ENCODE measurements at places on chromosomes 7 and 10.
A peak's percentile ranks its signal among the peaks of the same experiment; 100 is the strongest.

DNA sequence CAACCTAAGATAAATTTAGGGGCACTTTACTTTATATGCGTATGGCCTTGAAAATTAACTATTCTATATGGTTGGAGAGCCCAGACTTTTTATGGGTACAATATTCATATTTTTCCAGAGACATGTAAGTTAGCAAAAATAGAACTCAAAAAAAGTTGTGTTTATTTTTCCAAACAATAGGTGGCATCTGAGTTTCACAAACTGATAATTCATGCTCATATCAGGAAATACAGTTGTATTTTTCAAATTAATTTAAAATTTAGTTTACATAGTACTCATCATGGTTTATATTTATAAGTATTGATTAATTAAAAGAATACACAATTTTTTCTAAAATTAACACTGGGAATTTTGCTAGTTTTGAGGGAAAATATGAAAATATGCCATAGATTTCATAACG lies 34.6 kb downstream of the ANKRD7 start:
- DNase-seq: no peak

DNA sequence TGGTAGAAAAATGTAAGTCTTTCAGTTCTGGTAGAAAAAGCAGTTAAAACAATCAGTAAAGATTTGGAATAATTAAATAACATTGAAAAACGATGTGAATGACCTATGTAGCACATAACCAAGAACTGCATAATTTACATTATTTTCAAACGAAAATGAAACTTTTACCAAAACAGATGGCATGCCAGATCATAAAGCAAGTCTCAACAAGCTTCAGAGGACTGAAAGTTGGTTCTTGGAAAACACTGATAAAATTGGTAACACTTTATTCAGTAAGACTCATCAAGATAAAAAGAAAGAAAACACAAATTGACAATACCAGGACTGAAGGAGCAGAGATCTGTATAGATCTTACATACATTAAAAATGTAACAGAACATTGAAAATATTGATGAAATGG lies 92.8 kb downstream of the VIPR2 start:
- no peak for DNase-seq

GRCh38 chr7:45390731-45391130 lies 183.4 kb upstream of the ADCY1 start:
- no peak for DNase-seq

GRCh38 chr7:101233907-101234547 lies 3.6 kb downstream of the CLDN15 start:
- no peak for DNase-seq

DNA sequence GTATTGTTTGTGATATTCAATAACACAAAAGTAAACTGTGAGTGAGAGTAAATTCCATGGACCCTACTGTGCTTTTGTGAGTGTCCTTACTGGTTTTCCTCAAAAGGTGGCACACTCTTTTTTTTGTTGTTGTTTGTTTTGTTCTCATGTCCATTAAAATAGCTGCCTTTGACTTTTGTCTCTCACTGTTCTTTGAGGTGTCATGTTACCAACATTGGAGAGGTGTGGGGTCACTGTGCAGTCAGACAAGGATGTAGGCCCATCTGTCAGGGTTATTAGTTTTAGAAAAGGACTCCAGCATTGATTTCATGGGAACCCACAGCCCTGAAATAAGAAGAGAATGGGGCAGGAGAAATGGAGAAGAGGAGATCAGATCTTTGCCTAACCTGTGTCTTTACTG lies 383.1 kb downstream of the SORCS3 start:
- DNase-seq: no peak

- peak; percentile 82 for DNase-seq
These were observed 2.4 kb downstream of the CDK6 start for GRCh38 chr7:92833766-92834506.

DNA sequence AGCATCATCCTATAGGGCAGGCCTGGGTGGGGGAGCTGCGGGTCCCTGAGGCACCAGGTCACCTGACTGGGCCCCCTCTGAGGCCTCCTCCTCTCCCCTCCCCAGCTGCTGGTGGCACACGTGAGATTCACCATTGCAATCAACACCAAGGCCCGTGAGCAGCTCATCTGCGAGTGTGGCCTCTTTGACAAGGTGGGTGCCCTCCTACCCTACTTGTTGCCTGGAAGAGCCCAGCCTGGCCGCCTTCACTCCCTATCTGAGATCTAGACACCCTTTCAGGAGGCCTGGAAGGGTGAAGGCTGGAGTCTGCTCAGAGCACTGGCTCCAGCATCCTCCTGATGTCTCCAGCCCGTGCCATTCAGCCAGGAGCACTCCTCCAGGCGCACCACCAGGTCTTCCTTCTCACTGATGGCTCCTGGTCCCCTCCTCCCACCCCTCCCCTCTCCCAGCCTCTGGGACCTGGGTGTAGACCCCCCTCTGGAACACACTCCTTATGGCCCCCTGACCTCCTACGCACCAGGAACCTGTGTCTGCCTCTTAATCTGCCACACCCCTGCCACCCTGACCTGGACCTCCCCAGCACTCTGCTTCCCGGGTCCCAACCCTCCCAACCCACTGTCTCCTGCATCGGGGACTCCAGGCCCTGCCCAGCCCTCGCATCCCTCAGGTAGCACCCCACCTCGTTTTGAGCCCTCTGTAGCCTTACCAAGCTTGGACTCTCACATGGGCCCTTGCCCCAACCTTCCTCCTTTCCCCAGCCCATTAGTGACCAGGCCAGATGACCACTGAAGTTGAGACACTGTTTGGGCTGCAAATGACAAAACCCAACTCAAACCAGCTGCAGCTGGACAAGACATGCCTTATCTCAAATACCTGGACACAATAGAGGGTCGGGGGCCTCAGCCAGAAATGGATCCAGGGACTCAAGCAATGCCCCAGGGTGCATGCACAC lies 67.5 kb downstream of the ALOX5 start:
- DNase-seq: no peak

DNA sequence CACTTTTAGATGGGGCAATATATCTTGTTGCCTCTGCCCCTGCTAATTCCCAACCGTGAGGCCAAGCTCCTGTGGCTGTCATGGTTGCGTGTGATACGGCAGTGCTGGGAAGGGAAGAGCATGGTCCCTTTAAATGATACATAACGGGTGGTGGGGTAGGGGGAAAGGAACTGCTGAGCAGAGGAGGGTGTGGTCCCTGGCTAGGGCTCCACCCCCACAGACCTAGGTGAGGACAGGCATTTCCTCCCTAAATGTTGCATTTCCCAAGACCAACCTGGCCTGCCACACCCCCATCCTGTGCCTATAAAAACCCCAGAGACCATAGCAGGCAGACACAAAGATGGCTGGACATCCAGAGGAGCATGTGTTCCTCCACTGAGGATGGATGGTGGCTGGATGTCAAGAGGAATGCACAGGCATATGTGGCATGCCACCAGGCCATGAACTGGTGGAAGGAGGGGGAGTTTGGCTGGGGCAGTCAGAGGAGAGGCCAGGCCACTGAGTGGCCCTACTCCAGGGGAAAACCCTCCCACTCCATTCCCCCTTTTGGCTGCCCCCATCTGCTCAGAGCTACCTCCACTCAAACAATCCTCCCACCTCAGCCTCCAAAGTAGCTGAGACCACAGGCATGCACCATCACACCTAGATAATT lies 104.0 kb downstream of the PLXDC2 start:
- DNase-seq: no peak

- DNase-seq: peak; percentile 65
These were observed 21.8 kb upstream of the SEMA3C start for GRCh38 chr7:80940539-80941207.

DNA sequence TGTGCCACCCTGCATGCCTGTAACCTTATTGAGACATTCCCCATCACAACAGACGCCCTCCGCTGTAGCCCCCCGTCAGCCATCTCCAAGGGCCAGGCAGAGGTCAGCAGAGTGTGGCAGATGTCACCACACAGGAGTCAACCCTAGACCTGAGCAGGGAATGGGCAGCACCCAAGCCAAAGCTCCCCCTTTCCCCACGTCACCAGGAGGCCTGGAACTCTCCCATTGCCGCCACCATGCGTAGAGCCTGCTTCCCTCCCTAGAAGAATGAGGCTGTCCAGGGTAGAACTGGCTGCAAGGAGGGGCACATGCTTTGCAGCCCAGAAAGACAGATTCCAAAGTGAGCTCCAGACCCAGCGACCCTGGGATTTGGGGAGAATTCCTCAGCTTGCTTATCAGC lies 342.9 kb downstream of the TNS3 start:
- no peak for DNase-seq

- no peak for DNase-seq
These were observed 1.5 kb downstream of the BZW2 start for GRCh38 chr7:16647435-16647960.

- DNase-seq: no peak
These were observed 182.8 kb upstream of the AOAH start for GRCh38 chr7:36906956-36907635.

DNA sequence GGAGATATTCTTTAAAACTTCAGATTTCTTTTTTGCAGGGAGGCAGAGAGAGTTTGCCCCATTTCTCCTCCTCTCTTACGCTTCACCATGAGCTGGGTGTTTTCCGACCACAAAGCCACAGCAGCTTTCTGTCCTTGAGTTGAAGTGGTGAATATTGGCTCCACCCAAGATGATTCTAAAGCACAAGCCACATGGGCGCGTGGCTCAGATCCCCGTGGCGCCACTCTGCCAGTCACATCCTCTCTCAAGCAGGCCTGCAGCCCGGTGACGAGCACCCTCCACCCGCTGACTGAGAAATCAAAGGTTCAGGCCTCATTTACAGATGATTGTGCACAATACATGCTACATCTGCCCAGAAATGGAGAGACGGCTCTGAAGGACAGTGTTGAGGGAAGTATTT lies 27.6 kb upstream of the RNF32 start:
- DNase-seq: no peak

DNA sequence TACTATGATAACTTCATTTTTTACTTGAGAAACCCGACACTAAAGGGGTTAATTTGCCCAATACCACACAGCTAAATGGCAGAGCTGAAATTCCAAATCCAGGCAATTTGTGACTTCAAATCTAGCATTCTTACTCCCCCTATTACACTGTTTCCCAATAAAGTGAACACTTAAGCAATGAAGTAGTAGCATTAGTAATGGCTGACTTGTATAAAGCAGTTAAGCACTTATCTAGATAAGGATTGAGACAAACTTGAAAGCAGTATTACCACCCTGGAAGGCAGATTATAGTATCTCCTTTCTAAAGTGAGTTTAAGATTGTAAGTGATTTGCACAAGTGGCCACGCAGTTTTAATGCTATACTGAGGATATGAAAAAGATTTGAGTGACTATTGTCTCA lies 39.3 kb downstream of the WASL start:
- no peak for DNase-seq

GRCh38 chr7:46145412-46145811 lies 224.3 kb upstream of the IGFBP3 start:
- DNase-seq: no peak

- DNase-seq: peak; percentile 11
These were observed 11.0 kb upstream of the AHCYL2 start for GRCh38 chr7:129213828-129214227.

DNA sequence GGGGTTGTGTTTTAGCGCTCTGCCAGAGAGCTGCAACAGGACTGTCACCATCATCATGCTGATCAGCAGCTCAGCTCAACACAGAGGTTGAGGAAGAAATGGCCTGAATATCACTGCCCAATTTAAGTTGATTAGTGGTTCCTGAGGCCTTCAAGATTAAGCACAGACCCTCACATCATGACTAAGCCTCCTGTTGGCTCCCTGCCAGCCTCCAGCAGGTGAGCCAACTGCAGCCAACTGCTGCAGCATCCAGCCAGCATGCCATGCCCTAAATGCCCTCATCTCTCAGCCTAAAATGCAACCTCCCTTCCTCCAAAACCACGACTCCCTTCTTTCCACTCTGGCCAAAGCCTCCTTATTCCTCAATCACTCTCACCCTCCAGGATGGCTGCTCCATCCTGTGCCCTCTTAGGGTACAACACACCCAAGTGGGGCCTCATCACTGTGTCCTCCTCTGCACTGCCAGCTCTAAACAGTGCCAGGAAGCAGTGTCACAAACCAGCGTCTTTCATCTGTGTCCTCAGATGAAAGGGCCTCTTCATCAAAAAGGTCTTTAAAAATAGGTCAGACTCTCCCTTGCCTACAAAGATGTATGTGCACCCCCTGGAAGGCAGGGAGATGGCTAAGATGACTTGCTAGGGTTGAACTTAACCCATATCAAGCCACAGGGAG lies 259.3 kb downstream of the ZEB1 start:
- DNase-seq: no peak

DNA sequence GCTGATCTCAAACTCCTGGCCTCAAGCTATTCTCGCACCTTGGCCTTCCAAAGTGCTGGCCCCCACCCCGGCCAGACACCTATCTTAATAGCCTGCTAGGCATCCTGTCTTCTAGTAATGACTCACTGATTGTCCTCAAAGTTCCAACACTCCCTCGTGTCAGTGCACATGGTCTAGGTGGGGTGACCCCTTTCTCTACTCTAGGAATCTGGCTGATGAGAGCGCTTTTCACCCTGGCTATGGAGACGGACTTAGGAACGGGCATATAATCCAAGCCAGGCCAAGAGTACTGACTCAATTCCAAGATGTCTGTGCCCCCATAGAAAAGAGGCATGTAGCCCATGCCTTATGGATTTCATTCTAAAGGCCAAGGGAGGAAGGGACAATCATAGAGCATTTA lies 67.0 kb downstream of the PRLHR start:
- no peak for DNase-seq

GRCh38 chr10:2340831-2341647 lies 603.7 kb upstream of the ADARB2 start:
- no peak for DNase-seq

- no peak for DNase-seq
These were observed 15.5 kb downstream of the TES start for GRCh38 chr7:116225860-116226259.

- peak; percentile 4 for DNase-seq
These were observed 31.1 kb downstream of the PCGF5 start for GRCh38 chr10:91251430-91252056.

DNA sequence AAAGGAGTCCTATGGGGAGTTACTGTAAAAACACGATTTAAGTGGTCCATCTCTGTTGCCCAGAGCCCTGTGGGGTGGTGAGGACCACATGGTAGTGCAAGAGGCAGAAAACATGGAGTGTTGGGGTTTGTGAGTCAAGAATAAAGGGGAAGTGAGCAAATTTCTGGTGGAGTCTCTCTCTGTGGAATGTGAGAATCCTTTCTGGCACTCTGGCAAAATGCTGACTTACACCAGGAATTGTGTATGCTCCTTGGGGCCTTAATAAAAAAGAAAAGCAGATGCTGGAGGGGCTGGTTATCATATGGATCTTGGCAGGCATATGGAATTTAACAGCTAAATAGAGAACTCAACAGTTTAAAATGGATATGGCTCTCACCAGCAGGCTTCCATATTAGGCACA lies 486.0 kb downstream of the TNS3 start:
- DNase-seq: no peak

- no peak for DNase-seq
These were observed 566 bp downstream of the MAD1L1 start for GRCh38 chr7:2231992-2232765.

DNA sequence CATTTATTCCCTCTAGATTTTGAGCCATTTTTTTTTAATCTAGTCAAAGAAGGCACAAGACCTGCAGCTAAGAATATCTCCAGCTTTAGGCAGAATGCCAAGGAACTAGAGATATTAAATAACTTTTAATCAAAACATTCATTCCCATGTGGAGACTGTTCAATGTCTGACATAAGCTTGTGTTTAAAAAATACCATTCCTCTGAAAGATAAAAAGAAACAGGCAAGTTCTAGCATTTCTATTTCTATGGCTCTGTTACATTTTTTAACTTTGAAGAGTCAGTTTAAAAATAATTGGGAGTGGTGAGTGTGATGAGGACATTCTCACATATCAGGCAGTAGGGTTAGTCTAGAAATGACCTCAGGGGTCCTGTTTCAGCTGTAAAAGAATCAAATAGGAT lies 48.0 kb downstream of the RHOBTB1 start:
- DNase-seq: no peak
